ENCODE measurements at places on chromosomes 4 and X.

DNA sequence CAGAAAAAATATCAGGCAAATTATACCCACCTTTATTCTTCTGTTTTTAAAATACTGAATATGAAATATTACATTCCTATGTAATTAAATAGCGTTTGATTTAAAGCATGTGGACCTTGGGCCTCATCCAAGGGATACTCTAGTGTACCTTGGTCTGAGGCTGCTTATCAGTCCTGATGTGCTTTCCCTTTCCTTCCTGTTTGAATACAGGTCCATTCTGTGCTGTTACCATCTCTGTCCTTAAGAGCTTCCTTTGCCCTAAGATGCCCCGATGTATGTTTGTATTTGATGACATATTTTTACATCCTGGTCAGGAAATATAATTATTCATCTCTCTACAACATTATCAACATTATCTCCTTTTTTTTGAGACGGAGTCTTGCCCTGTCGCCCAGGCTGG lies 24.1 kb downstream of the FAT4 start:
- no peak for DNase-seq

DNA sequence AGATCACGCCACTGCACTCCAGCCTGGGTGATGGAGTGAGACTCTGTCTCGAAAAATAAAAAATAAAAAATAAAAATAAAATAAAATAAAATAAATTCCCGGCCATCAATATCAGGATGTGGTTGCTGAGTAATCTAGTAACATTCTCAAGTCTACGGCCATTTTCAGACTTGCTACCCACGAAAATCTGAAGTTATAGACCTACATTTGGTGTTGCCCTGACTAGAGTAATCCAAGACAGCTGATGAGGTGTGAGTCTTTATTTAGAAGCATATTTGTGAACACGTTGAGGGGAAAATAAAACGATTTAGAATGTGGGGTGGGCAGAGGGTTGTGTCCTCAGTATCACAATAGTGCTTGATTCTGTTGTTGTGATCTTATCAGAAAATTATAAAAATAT lies 130.2 kb upstream of the MID1 start:
- no peak for DNase-seq

DNA sequence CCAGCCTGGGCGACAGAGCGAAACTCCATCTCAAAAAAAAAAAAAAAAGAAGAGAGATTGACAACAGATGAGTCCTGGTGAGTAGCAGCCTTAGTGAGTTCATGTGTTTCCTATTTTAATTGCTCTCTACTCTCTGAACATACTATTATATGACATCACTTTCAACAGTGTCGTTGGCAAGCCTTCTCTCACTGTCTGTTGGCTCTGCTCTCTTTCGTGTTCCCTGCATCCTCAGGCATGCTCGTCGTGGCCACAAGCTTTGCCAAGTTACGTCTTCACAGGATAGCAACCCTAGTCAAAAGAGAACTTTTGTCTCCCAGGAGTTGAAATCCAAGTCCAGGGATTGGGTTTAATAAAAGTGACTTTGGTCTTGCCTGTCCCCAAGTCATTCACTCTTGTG lies 117.1 kb upstream of the EGFL6 start:
- no peak for DNase-seq

- no peak for DNase-seq
Measured at GRCh38 chr4:41124916-41125548, 89.3 kb downstream of the APBB2 start.

DNA sequence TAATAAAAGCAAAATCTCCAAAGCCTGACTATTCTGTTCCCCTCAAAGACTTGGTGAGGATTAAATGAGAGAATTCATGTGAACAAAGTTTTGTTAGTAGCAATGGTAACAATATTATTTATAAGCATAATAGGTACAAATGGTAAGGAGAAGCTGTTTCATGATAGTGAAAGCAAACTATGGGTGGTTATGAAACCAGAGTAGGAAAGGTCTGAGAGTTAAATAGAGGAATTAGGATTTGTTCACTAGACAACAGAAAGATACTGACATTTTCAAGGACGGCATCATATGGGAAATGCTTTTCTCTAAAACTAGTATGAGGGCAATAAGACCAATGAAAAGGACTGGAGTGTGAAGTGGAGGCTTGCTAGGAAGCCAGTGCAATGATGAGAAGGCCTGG lies 128.6 kb upstream of the FTHL17 start:
- DNase-seq = no peak

- DNase-seq = no peak
Measured at GRCh38 chr4:105887508-105887907, 7.8 kb upstream of the NPNT start.

GRCh38 chr4:152485726-152486276 lies 50.1 kb downstream of the FBXW7 start:
- DNase-seq = no peak

DNA sequence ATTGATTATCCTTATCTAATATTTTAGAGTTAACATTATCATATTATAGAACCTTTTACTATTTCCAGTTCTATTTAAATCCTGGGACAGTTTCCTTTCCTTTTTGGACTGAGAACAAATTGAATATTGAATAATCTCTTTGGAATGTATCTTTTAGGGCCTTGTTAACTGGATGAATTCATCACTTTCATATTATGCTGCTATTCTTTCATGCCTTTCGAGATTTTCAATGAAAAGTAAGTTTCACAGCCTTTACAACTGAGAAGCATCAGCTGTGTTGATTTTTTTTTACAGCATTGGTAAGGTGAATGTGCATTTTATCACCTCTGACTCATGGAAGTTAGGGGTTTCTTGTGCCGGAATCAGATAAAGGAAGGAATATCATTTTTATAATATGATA lies 39.6 kb downstream of the PDLIM5 start:
- no peak for DNase-seq

GRCh38 chrX:154082396-154083125 lies 15.0 kb downstream of the MECP2 start:
- no peak for DNase-seq

DNA sequence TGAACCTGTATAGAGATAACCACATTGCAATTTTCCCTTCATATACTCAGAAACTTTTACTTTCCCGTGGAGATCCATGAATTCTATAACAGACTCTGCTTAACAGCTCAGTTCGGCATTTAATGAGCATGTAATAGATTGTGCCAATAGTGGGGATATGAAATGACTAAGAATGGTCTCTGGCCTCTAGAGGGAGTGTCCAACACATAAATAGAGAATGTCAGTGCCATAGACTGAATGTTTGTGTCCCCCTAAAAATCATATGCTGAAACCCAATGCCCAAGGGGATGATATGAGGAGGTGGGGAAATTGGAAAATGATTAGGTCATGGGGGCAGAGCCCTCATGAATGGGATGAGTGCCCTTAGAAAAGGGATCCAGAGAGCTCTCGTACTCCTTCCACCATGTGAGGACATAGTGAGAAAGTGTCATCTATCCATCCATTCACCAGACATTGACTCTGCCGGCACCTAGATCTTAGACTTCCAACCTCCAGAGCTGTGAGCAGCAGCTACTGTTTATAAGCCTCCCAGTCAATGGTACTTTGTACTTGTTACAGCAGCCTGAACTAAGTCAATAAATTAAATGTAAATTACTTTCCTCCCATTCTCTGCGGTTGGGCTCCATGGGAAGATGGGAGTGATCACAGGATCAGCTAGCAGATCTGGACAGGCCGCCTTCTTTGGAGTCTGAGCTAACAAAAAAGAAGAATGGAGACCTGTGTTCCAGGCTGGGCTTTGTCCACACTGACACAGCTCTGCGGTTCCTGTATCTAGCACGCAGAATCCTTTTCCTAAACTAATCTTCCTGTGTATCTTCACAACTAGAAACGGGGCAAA lies 28.1 kb upstream of the HPSE start:
- no peak for DNase-seq

- no peak for DNase-seq
Measured at GRCh38 chr4:91958596-91958995, 345.2 kb upstream of the GRID2 start.

DNA sequence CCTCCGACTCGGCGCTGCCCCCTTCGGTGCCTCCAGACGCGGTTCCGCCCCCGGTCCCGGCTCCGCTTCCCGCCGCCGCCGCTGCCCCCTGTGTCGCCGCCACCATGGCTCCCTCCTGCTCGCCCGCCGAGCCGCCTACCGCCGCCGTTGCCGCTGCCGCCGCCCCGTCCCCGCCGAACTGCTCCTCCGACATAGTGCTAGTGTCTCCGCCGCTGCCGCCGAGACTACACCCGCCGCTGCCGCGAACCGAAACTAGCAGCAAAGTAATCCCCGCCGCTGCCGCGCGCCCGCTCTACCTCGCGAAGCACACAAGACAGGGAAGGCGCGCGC lies 340 bp downstream of the HNRNPD start:
- DNase-seq = no peak

- DNase-seq = no peak
Measured at GRCh38 chrX:109952050-109952449, 50.9 kb upstream of the TMEM164 start.

GRCh38 chr4:75950213-75950815 lies 9.5 kb upstream of the NAAA start:
- DNase-seq = no peak

DNA sequence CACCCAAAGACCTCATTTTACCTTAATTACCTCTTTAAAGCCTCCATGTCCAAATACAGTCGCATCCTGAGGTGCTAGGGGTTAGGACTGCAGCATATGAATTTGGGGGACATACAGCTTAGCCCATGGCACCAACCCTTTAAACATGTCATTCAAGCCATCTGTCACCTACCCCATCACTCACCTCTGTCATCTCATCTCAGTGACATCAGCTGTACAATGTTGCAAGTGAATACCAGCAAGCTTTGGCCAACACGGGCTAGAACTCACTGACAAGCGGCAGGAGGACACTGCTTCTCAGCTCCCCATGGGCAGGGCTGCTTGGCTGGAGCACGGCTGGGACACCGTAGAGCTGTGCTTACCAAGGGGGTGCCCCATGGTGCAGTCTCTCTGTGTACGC lies 107.5 kb downstream of the STK32B start:
- DNase-seq = no peak

DNA sequence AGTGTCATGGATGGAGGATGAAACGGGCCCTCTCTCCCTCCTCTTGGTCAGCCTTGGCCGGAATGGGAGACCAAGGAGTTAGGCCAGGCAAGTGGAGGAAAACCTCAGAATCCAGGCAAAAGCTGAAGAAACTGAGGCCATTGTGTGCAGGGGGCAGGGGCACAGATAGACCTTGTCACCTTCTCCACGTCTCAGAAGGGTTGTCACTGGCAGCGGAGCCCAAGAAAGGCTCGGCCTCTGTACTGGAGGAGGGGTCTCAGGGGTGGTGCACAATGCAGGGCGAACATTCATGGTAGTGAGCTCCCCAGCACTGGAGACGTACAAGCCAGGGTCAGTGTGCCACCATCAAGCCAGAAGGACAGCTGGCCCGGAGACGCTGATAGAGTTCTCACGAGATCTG lies 139.5 kb downstream of the CPZ start:
- DNase-seq = no peak

GRCh38 chr4:81722290-81722851 lies 250.7 kb upstream of the RASGEF1B start:
- no peak for DNase-seq

GRCh38 chr4:187467224-187467623 lies 528.3 kb upstream of the ZFP42 start:
- no peak for DNase-seq

- no peak for DNase-seq
Measured at GRCh38 chrX:11257290-11257689, 35.9 kb upstream of the AMELX start.

- DNase-seq = no peak
Measured at GRCh38 chr4:129264008-129264657, 168.2 kb downstream of the C4orf33 start.

DNA sequence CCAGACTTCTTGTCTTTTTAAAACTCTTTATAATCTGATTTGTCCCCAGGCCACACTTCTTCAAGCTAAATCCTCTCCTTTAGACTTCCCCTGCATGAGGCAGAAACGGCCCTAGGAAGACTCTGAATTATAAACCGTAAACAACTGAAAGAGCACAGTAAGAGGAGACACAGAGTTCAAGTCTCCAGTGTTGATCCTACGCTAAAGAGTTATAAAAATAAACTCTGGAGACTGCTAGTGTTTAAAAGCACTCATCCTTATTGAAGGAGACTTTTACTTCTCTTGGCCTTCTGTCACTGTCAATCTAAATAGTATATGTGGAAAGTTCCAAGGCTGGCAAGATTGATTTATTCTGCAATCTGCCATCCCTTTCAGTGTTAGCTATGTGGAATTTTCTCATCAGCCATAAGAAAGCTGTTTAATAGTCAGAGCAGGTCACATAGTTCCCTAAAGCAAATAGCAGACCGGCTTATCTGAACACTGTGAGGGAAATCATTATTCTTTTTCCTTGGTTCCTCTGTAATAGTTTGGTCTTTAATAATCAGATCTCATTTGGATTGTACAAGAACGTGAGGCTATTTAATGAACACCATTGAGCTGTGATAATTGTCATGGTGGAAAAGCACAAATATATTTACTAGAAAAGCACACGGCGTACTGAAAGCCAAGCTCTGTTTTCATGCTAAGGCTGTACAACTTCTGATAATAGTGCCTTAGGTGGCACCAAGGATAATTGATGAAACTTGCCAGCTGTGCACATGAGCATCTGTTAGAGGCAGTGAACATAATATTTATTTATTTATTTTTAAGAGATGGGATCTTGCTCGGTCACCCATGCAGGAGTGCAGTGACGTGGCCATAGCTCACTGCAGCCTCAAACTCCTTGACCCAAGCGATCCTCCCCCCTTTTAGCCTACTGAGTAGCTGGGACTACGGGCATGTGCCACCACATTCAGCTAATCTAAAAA lies 157.7 kb downstream of the CEP135 start:
- DNase-seq = no peak

GRCh38 chrX:115616943-115617563 lies 56.1 kb downstream of the PLS3 start:
- DNase-seq = no peak

GRCh38 chr4:113020966-113021365 lies 28.5 kb upstream of the ANK2 start:
- DNase-seq = no peak

- no peak for DNase-seq
Measured at GRCh38 chr4:73609706-73610105, 10.5 kb downstream of the RASSF6 start.

All from NCI-H1436 treated with DMSO at 0.1 percent for 48 hours (cell line).